ENCODE measurements at places on chromosomes 7 and 10.

DNA sequence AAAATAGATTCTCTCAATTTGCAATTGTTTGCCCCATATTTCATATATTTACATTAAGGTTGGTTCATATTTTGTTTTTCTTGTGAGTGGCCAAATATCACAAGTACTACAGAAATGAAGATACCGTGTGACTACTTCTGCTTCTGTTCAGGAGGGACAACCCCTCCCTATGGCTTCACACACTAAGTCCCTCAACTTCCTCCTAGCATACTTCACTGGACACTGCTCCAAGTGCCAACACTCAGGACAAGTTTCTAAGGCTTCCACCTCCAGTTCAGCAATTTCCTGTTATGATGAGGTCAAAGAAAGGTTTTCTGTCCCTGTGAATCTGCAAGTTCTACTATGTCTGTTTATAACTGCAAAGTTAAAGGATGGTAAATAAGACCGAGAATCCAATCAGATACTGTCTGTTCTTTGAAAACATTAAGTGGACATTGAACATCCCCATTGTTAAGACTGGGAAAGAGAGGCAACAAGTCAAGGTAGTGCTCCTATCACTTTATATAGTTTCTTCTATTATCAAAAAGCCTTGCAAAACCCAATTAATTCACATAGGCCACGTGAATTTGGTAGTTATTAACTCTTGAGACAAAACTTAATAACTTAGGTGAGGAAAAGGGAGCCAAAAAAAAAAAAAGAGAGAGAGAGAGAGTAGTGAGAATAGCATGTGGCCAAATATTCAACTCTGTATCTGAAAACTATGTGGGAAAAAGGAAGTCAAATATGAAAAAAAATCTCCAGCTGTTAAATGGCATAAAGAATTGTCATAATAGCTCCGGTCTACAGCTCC lies 81.3 kb upstream of the DKK1 start:
- DNase-seq = no peak

- no peak for DNase-seq
Observed at GRCh38 chr10:51918440-51918839, 219.0 kb upstream of the CSTF2T start.

DNA sequence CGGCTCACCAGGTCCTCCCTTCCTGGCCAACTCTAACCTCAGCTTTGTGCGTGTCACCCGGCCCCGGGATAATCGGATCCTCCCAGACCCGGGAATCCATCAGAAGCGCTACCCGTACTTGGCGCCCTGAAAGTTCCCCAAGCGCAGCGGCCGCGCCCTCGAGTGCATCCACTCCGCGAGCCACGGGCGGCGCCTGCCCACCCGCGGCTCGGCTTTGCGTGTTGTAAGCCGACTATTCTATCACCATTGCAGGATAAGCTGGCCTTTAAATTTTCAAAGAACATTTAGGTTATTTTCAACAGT lies 35.7 kb upstream of the EBLN1 start:
- no peak for DNase-seq

DNA sequence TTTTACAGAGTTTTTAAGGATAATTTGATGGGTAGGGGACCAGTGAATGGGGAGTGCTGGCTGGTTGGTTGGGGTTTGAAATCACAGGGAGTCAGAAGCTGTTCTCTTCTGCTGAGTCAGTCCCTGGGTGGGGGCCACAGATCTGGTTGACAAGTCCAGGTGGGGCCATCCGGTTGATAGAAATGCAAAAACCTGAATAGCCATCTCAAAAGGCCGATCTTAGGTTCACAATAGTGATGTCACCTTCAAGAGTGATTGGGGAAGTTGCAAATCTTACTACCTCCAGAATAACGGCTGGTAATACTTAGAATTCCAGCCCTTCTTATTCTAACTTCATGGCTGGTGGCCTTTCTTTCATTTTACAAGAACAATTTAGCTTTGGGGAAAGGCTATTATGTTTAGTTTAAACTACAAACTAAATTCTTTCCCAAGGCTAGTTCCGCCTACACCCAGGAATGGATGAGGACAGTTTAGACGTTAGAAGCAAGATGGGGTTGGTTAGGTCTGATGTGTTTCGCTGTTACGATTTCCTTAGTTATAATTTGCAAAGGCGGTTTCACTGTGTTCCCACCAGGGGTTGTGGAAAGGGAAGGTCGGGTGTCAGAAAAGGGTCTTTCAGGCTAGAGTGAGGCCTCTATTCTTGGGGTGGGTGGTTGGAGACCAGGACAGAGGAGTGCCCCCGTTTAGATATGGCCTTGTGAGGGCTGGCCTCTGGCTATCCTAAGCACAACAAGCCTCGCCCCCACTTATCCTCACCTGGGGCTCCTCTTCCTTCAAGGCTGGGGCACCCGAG lies 27.4 kb downstream of the IFT22 start:
- no peak for DNase-seq

DNA sequence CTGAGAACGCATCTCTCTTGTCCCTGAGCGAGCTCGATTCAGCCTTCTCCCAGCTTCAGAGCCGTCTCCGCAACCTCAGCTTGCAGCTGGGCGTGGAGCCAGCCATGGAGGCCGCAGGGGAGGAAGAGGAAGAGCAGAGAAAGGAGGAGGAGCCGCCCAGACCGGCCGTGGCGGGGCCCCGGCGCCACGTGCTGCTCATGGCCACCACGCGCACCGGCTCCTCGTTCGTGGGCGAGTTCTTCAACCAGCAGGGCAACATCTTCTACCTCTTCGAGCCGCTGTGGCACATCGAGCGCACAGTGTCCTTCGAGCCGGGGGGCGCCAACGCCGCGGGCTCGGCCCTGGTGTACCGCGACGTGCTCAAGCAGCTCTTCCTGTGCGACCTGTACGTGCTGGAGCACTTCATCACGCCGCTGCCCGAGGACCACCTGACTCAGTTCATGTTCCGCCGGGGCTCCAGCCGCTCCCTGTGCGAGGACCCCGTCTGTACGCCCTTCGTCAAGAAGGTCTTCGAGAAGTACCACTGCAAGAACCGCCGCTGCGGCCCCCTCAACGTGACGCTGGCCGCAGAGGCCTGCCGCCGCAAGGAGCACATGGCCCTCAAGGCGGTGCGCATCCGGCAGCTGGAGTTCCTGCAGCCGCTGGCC lies 43.2 kb downstream of the CHST3 start:
- DNase-seq = no peak

DNA sequence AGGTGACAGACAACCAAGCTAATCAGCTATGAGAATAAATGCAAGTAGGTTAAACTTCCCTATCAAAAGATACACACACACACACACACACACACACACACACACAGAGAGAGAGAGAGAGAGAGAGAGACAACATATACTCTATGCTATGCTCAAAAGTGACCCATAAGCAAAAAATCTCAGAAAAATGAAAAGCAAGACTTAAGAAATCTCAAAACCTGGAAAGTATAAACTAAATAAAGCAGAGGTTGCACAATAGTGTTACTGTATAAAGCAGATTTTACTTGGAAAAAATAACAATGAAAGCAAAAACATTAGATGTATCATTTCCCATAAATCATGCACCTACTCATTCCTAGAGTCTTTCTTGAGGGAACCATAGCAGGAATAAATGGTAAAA lies 221.5 kb downstream of the INHBA start:
- no peak for DNase-seq

DNA sequence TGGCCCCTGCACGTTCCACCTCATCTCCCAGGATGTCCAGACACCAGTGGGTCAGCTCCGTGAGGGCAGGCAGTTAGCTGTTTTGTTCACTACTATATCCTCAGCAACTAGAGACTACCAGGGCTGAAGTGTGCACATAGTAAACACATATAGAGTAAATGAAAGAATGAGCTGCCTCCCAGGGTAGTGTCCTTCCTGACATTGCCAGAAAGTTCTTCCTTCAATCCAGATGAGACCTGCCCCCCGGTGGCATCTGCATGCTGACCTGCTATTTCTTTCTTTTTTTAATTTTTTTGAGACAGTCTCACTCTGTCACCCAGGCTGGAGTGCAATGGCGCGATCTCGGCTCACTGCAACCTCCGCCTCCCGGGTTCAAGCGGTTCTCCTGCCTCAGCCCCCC lies 14.0 kb upstream of the ARPC1A start:
- DNase-seq = no peak

GRCh38 chr7:102412548-102412947 lies 16.4 kb downstream of the PRKRIP1 start:
- DNase-seq = peak; percentile 17

DNA sequence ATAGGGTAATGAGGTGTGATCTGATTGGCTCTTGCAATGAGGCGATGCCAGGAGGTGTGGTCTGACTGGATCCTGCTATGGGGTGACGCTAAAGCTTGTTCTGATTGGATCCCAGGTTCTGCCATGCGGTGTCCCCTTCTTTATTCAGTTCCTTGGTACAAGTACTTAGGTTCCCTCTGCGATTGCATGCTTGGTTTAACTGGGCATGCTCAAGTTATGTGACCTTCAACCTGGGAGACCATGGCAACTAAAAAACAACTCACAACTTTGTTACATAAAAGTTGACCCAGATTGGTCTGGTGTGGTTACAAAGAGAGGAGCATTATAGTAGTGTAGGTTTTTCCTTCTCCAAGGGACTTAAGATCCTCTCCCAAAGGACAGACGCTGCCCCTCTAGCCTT lies 49.5 kb upstream of the DNAJC1 start:
- no peak for DNase-seq

DNA sequence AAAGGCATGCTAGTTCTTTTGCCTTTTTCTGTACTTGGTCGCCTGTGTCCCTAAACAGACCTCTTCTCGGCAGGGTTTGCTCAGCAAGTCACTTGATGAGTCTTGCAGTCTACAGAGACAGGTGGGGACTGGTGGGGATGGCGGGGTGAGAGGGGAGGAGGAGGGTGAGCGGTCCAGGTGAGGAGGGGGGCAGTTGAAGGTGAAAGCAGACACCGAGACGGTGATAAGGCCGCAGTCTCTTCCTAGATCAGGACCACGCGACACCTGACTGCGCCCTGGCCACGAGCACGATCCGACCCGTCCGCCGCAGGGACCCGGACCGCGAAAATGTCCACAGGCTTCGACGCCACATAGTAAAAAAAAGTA lies 566 bp downstream of the ASNS start:
- no peak for DNase-seq

GRCh38 chr10:96168546-96168945 lies 38.4 kb downstream of the ZNF518A start:
- peak; percentile 6 for DNase-seq

DNA sequence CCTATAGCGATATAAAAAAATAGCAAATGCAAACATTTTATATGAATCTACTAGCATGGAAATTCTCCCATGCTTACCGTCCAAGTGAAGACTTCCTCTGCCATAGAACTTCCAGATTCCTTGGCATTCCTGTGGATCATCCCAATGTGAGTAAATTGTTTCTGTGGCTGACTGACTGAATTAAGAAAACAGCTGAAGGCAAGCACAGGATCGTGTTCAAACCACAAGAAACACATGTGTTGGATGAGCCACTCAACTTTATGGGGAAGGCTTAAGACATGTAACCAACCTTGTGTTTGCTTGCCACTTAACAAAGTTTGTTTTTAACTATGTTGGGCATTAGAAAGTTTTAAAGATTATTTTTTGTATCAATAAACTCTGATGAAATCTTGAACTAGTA lies 2.6 kb upstream of the MYPN start:
- peak; percentile 95 for DNase-seq

- peak; percentile 97 for DNase-seq
Observed at GRCh38 chr7:17600340-17600752, 301.9 kb downstream of the AHR start.

DNA sequence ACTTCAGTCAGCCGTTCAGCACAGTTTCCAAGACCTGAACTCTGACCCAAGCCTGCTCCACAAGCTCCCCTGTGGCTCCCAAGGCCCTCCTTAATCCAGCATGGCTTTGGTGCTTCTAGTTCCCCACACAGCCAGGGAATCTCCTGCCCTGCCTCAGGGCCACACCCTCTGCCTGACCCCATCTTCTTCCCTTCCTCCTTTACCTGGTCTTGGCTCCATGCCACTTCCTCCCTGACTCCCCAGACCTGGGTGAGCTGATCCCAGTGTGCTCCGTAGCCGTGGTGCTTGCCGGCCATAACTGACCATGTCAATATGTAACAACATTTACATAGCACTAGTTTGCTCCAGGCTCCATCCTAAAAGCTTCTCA lies 20.0 kb downstream of the TMEM273 start:
- no peak for DNase-seq

- no peak for DNase-seq
Observed at GRCh38 chr7:157601530-157601929, 264.7 kb downstream of the DNAJB6 start.

DNA sequence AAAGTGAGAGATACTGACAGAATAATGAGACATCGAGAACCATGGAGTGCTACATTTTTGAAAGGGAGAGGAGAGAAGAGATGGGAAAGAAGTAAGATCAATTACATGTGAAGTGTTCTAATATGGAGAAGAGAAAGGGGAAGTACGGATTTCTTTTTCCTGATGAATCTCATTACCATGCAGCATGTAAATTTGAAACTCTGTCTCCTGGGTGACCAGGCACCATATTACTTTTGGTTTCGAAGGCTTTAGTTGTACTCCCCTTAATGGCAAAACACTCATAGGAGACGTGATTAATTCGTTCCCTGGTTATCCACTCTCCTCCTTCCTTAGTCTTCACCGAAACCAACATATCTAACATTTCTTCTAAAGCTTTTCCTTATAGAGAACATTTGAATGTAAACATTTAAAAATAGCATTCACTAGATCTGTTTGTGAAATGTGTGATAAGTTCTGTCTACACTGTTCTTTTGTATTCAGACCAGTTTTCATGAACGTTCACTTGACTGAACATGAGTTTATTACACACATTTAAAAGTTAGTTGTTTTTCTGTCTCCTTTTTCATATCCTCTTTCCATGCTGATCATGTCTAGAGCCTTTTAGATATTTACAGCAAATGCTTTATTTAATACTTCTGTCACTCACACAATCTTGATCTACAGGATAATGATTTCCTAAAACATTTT lies 80.2 kb upstream of the MSRB2 start:
- DNase-seq = no peak

DNA sequence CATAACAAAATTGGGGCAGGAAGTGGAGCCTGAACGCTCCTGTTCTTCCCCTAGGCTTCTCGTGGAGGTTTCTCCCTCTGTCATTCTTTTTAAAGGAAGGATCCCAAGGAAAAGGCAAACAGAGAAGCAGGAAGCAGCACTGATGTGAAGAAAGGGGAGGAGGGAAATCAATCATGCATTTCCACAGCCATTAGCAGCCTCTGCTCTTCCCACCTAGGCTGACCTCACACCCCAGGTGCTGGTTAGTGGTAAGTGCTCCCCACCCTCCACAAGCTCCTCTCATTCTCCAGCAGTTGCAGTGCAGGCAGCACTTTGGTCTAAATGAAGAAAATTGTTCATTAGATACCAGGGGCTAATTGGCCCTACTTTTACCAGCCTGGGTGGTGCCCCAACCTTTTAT lies 2.6 kb downstream of the CRHR2 start:
- no peak for DNase-seq

GRCh38 chr7:1290026-1290678 lies 57.5 kb downstream of the UNCX start:
- peak; percentile 52 for DNase-seq

DNA sequence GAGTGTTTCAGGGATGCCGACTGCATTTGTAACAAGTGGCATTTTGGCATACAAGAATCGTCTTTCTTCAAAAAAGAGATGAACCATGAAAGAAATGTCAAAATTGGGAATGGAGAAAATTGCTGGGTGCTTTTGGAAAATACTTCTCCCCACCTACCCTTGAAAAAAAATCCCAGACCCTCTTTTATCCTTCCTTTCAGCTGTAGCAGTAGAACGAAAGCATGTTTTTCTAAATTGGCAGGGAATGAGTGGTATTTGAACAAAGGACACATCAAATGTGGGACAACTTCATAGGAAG lies 187.5 kb downstream of the NRP1 start:
- DNase-seq = no peak

All from fibroblast of skin of scalp (primary cell).